NK-92 treated with Interleukin-12 subunit alpha and Interleukin-12 subunit beta, amount 100 ng/mL, for 24 hours (cell line): ENCODE measurements at places on chromosomes 3 and 15.

DNA sequence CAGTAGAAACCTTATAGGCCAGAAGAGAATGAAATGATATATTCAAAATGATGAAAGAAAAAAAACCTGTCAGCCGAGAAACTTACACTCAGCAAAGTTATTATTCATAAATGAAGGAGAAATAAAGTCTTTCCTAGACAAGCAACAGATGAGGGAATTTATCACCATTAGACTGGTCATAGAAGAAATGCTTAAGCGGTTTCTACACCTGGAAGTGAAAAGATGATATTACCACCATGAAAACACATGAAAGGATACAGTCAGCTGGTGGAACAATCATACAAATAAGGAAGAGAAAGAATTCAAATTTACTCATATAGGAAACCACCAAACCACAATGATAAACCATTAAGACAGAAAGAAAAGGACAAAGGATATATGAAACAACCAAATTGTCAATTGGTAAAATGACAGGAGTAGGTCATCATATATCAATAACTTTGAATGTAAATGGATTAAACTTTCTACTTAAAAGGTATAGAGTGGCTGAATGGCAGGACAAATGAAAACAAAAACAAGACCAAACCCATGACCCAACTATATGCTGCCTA lies 29.9 kb upstream of the PRR23C start:
- no peak for DNase-seq

GRCh38 chr3:194995922-194996321 lies 275.0 kb downstream of the XXYLT1 start:
- DNase-seq: no peak

DNA sequence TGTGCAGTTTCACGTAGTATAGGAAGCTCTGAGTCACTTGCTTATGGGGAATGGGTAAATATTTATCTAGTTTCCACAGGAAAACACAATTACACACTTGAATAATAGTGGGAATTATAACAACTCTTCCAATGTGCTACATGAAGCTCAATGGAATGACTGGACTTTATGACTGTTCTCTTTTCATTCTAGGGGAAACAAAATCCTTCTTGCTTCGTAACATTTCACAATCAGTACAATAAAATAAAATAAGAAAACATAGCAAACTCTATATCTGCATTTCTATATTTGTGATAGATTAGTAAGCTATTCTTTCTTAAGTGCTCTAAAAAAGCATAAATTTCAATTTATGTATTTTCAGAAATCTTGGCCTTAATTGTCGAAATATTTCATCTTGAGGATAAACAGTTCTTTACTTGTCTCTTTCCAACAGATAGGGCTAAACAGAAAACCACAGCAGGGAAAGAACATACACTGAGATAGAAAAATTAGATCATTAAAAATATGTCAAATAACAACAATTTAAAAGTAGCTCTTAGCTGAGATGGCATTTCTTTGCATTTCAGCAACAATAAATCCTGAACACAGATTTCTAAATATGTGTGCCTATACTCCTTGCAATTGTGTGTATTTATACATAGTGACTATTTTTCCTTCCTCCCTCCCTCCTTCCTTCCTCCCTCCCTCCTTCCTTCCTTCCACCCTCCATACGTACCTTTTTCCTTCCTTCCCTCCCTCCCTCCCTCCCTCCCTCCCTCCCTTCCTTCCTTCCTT lies 395.5 kb upstream of the KCNMB2 start:
- no peak for DNase-seq

DNA sequence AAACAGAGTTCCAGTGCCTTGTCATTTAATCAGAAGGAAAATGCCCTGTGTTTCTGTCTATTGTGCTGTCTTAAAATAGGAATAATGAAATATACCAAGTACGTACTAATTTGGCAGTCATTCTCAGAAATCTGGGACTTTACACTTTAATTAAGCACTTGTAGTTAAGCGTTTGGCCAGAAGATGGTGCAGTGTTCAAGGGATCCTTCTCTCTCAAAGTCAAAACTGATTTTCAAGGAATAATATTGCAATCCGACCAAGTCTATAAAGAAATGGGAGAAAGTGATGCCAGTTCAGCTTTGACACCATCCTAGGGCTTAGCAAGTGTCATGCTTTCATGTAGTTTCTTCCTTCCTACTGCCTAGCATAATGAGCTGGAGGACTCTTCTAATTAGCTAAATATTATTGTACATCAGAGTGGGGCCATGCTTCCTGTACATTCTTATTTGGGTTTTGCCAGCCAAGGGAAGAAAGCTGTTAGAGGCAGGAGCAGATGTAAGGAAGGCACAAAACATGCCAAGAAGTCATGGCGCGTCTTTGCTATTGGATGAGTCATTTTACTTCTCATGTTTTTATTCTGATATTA lies 64.8 kb downstream of the SAMMSON start:
- no peak for DNase-seq

GRCh38 chr3:37753428-37753827 lies 108.3 kb upstream of the CTDSPL start:
- no peak for DNase-seq

- no peak for DNase-seq
These were observed 625.0 kb upstream of the SGO1 start for GRCh38 chr3:20811006-20811405.

DNA sequence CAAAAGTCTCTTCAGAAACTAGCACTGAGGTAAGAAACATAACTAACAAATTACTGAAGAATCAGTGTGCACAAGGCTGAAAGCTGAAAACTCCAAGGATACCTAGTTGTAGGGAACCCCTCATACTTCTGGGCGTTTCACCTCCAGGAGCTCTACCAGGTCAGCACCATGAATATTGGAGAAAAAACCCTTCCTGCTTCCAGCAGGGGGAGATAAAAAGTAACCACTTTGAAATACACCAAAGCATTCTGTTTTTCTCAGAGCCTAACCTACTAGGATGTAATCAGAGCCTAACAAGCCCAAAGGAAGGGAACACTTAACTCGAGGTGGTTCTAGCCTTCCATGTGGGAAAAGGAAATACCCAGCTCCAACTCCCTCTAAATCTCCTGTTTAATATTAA lies 175.8 kb upstream of the MME start:
- no peak for DNase-seq
